ENCODE measurements at places on chromosomes 12 and 14. TPM values are rescaled to one million over a fixed set of nuclear protein-coding genes. Genes with fewer than 3 reads are reported as not detected.

DNA sequence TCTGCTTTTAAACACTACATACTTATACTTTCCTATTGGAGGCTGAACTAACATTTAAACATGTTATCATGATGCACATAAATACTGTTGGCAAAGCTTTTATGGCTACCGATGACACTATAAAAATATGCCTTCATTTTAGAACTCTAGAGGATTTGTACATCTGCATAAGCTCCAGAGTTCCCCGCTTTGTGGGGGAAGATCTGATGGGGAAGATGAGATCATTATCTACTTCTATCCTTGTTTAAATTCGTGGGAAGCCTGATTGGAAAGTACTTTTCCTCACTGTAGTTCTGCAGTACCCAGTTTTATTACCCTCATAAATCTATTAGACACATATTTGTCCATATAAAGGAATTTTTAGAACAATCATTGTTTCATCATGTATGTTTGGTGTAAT is 299.6 kb upstream of the ATP2B1 start:
- no peak for DNase-seq

- no peak for DNase-seq
These were observed 11.5 kb downstream of the ADGRD1 start for GRCh38 chr12:130965214-130965613.

DNA sequence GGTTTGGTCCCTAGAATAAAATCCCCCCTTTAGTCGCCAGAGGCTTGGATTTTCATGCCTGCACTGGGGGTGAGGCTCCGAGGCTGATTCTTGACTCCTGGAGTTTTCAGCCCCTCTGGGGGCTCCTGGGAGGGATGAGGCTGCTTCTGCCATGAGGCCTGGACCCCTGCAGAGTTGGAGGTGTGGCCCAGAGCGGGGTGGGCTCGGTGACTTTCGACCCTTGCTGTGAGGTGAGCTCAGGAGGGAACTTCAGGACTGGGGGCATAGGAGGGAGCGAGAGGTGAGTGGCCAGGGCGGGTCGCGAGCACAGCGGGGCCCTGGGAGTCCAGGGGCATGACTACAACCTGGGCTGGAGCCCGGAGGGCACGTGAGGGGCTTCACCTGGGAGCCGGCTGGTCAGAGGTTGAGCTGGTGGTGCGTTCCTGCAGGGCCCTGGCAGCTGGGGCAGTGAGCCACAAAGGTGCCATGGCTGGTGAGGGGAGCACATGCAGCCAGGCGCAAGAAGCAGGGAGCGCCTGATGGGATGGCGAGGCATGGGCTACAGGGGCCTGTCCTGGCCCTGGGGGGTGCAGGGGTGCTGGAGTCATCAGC is 168.2 kb downstream of the KIF26A start:
- DNase-seq, result no peak

ZNF268 gene
- total RNA-seq, result 32.4 TPM

RTL1 gene
- 1.5 TPM for total RNA-seq

GRCh38 chr12:53166837-53167236 is 13.7 kb upstream of the ZNF740 start:
- no peak for DNase-seq

DNA sequence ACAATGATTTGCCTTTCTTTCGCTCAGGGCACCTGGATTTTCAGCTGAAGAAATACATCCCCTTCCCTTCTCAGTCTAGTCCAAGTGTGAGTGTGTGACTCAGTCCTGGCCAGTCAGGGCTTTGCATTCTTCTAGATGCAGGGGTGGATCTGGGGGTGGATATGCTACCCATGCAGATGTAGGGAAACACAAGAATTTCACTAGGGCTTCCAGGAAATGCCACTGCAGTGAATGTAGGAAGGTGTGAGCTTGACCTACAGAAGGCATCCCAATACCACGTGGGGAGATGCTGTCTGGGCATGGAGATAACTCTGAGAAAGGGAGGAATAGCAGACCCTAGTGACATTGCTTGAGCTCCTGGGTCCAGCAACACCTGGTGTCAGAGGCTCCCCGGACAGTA is 404.2 kb downstream of the GLT1D1 start:
- no peak for DNase-seq

DNA sequence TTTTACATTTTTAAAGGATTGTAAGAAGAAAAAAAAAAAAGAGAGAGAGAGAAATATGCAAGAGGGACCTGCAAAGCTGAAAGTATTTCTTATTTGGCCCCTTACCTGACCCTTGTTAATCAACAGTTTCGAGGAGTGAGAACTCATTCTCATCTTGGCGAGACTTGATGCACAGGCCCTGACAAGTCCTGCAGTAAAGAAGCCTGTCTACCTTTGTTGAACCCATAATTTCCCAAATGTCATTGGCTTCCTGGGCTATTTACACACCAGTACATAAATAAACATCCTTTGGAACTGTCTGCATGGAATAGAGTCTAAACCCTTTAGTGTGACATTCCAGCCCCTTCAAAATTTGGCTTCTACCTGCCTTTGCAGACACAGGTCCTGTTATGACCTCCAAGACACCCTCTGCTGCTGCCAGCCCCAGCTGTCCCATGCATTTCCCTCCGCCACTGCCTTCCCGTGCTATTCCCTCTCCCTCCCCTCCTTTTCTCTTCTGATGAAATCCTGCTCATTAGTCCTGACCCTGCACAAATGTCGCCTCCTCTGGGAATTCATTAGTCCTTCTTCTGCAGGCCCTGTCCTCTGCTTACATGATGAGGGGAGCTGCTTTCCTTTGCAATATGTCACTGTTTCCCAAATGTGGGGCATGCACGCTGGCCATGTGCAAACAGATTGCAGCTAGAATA is 35.1 kb downstream of the MYL2 start:
- no peak for DNase-seq

FOXM1 gene
- total RNA-seq, result 68.6 TPM

OGFOD2 gene
- total RNA-seq, result 17.0 TPM

GRCh38 chr12:131005161-131006035 is 51.7 kb downstream of the ADGRD1 start:
- no peak for DNase-seq

CTSG gene
- not detected for total RNA-seq

- DNase-seq, result no peak
These were observed 16.2 kb downstream of the NCKAP5L start for GRCh38 chr12:49811961-49812401.

DNA sequence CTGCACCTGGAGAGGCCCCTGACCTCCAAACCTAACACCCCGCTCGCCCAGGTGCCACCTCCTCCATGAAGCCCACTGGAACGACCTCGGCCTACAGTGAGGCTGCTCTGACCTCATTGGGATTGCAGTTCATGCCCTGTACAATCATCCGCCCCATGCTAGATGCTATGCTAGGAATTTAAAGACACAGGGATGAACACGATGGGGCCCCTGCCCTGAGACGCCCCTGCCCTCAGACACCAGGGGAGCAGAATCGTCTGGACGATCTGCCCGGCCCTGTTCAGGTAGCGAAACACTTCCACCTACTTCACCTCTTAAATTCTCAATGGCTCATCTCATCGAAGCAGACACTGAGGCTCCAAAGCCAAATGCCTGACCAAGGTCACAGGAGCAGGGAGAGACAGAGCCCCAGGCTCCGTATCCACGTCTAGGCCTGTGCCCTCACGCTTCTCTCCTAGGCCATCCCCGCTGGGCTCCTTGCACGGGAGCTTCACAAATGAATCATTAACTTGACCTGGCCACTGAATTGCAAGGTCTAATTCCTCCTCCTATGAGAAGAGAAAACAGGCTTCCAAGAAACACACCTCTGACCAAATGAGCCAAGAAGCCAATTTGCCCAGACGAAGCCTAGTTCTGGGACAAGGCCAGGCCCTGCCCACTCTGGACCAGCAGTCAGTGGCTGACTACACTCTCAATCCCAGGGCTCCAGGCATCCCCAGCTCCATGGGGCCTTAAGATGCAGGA is 35.2 kb downstream of the SCARB1 start:
- no peak for DNase-seq

DNA sequence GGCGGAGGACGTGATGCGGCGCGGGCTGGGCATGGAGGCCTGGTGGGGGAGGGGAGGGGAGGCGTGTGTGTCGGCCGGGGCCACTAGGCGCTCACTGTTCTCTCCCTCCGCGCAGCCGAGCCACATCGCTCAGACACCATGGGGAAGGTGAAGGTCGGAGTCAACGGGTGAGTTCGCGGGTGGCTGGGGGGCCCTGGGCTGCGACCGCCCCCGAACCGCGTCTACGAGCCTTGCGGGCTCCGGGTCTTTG is 303 bp downstream of the GAPDH start:
- no peak for DNase-seq

DNA sequence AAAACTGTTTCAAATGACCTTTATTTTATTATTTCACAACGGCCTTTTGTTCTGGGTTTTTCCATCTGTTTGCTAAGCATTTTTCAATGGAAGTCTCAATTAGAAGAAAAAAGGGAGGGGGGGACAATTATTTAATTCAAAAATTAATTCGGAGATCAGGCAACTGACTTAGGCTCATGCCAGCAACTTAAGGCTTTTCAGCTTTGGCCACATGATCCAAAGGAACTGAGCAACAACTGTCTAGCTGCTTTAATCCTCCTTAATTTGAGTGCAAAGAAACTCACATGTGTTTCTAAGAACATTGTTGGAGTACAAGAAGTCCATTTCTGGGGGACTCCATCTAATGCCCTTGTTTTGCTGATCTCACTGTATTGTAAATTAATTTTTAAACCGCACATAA is 188.0 kb downstream of the EXOC5 start:
- DNase-seq, result no peak

DNA sequence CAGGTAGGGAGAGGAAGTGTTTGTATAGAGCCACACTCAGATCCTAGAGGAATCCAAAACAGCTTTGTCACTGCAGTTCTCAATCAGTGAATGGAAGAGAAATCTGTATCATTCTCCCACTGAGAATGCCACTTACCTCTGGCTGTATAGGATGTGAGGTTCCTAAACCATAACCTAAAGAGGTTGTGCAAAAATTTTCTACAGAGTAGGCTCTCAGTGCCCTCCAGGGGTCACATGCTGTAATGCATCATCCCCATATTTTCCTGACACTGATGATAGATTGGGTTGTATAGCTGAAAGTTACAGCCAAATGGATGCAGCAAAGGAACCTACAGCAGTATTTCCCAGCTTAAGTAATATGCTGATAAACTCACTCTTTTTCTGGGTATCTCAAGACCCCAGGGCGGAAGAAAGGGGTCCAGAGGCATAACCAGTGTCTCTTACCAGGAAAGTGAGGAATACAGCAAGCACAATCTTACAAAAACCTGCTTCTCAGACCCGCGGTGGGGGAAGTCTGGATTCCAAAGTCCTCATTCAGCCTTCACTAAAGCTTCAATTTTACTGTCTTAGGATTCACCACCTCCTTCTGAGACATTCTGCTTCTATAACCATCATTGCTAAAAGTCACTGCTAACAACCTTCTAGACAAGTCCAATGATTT is 3.8 kb downstream of the BCDIN3D start:
- no peak for DNase-seq

- DNase-seq, result no peak
These were observed 1144.1 kb downstream of the LRFN5 start for GRCh38 chr14:42750771-42751170.

DCAF5 gene
- 54.9 TPM for total RNA-seq

DNA sequence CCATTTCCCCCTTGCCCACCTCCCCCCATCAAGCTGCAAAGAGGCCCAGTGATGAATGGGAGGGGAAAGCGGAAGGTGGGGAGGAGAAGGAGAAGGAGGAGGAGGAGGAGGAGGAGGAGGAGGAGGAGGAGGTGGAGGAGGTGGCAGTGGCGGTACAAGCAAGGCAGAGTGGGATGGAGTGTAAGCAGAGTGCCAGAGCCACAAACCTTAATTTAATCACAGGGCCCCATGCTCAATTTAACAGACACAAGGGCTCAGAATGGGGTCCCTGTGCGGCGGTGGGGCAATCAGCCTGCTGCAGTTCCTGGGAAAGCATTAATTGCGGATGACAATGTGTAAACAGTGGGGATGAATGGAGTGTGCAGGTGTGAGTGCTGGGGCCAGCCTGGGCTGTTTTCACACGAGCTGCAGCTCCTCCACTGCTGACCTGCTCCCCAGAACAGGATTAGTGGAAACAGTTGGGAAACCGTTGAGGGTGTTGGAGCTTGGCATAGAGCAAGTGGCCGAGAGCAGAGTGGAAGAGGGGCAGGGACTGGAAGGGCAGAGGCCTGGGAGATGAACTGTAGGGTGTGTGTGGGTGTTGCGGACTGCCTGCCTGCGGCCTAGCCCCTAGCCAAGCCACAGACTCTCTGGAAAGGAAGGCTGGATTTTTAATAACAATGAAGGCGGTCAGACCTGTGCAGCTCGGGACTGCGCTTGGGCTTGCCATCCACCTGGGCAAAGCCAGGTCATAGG is 36.4 kb upstream of the SMOC1 start:
- DNase-seq, result no peak

DNA sequence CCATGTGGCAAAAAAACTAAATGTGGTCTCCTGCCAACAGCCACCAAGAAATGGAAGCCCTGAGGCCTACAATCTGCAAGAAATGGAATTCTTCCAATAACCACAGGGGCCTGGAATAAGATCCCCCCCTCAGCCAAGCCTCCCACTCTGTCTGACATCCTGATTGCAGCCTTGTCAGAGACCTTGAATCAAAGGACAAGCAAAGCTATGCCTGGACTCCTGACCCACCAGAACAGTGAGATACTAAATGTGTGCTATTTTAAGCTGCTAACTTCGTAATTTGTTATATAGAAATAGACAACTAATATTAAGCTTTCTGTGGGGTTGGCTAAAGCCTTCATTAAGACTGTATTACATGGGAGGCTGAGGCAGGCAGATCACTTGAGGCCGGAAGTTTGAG is 77.7 kb downstream of the TBX5 start:
- DNase-seq, result no peak

DEPDC4 gene
- total RNA-seq, result 2.6 TPM

DNA sequence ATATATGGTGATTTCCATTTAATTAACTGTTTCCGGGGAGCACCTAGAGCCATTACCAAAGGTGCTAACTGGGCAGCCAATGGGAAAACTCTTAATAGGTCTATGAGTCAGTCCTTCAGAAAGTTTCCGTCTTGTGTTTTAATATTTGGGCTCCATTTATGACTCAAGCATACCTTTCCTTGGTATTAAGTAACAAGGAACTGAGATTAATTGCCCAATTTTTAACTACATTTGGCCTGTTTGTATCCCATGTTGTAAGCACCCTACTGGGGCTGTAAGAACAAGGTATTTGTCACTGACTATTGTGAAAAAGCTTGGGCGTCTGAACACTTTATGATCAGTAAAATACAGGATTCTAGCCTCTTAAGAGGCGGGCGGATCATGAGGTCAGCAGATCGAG is 62.8 kb upstream of the FOXN3 start:
- DNase-seq, result no peak

DNA sequence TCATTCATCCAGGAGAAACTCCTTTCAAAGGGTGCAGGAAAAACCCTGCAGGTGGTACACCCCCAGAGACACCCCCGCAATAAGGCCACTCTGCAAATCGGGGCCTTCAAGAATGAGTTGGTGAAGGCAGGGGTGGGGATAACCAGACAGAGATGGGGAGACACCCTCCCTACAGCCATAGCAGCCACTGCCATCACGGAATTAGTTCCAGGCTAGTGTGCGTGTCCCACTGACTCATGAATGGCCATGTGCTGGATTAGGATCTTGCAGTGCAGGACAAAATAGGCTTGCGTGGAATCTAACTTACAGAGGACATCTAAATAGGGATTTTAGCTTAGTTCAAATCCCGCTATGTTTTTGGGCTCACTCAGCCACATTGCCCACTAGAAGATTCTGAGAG is 37.8 kb downstream of the SPRING1 start:
- no peak for DNase-seq

GRCh38 chr12:115201966-115202365 is 518.0 kb upstream of the TBX3 start:
- DNase-seq, result no peak

KLRC2 gene
- 0.57 TPM for total RNA-seq

ASIC1 gene
- total RNA-seq, result 5.5 TPM

GRCh38 chr14:56195223-56195622 is 77.0 kb downstream of the PELI2 start:
- DNase-seq, result no peak

NELL2 gene
- total RNA-seq, result 10.4 TPM

- DNase-seq, result peak; percentile 87
These were observed 20.2 kb downstream of the KRT8 start for GRCh38 chr12:52884526-52885293.

Data from type B pancreatic cell (in vitro differentiated cells).